Hypothalamus (tissue), 51 donors: ENCODE measurements at places on chromosomes 5 and 9.
A peak's percentile ranks its signal among the peaks of the same experiment; 100 is the strongest.

DNA sequence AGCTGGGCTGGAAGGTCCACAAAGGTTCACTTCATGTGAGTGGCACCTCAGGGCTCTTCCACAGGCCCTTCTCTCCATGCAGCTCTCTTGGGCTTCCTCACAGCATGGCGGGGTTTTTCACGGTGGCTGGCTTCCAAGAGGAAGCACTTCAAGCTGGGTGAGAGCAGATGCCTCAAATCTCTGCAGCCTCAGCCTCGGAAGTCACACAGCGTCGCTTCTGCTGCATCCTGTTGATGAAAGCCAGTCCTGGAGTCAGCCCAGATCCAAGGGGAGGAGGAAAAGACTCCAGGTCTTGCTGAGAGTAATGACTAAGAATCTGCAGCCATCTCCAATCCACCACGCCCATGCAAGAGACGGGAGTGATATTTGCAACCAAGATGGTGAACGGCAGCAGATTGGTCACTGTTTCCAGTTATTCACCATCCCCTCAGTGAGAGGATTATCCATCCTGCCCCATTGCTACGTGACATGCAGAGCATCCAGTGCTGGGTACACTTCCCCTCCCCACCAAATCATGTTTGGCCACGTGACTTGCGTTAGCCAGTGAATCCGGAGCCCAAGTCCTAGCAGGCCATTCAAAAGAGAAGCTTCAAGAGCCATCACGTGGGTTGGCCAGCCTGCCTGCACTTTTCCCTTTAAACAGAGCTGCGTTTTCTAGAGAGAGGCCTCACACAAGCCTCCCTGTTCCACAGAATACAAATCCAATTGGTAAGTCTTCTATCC lies 173.9 kb downstream of the C9orf50 start:
- DNase-seq: peak; percentile 51

GRCh38 chr5:52685971-52686370 lies 101.7 kb upstream of the ITGA1 start:
- no peak for DNase-seq

DNA sequence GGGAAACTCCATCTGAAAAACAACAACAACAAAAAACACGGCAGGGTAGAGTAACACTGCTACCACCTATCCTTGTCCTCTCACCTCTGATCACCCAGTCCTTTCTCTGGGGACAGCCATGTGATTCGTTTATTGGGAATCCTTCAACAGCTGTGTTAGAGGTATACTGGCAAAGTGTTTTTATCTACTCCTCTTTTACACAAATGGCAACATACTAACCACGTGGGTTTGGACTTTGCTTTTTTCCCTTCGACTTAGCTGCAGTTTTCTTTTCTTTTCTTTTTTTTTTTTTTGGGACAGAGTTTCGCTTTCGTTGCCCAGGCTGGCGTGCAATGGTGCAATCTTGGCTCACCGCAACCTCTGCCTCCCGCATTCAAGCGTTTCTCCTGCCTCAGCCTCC lies 11.2 kb upstream of the SET start:
- no peak for DNase-seq

DNA sequence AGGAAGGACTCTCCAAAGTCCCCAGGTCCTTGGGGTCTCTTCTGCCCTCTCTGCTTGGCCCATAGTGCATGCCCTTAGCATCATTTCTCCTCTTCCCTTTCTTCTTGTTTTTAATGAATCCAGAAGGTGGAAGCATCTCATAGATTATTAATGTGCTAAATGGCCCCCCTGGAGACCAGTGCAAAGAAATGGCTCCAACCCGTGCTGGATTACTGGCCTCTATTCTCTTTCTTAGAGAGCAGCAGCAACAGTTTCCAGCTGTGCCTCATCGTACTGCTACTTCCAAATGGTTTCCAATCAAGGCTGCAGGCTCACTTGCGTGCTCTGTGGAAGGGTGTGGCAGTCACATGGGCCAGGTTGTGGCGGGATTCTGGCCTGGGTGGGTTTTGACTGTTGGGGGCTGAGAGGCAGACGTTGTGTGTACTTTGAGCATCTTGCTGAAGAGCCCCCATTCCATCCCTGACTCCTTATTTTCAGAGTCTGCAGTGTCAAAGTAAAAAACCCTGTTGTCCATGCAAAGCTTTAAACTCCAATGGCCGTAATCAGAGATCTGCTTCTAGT lies 139.7 kb downstream of the GABBR2 start:
- no peak for DNase-seq

- DNase-seq: no peak
These were observed 62.8 kb downstream of the RGS3 start for GRCh38 chr9:113526231-113526746.

GRCh38 chr9:101923451-101923850 lies 185.0 kb upstream of the GRIN3A start:
- DNase-seq: no peak

- no peak for DNase-seq
These were observed 9.3 kb downstream of the KIAA1191 start for GRCh38 chr5:176352116-176352878.

DNA sequence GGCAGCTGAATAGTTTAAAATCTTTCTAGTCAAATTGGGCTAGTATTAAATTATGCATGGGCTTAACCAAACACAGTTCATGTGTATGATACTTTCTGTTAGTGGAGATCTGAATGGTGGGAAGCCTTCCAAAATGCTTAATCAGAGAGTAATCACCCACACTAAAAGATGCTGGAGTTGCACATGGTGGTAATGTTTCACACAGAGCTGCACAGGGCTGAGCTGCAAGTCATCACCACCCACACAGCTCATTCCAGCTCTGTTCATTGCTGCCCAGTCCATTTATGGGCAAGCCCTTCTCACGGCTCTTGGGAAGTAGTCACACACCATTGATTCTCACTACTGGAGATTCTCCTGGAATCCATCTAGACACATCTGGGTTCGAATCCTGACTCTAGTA lies 351.5 kb upstream of the KCNN2 start:
- DNase-seq: no peak

DNA sequence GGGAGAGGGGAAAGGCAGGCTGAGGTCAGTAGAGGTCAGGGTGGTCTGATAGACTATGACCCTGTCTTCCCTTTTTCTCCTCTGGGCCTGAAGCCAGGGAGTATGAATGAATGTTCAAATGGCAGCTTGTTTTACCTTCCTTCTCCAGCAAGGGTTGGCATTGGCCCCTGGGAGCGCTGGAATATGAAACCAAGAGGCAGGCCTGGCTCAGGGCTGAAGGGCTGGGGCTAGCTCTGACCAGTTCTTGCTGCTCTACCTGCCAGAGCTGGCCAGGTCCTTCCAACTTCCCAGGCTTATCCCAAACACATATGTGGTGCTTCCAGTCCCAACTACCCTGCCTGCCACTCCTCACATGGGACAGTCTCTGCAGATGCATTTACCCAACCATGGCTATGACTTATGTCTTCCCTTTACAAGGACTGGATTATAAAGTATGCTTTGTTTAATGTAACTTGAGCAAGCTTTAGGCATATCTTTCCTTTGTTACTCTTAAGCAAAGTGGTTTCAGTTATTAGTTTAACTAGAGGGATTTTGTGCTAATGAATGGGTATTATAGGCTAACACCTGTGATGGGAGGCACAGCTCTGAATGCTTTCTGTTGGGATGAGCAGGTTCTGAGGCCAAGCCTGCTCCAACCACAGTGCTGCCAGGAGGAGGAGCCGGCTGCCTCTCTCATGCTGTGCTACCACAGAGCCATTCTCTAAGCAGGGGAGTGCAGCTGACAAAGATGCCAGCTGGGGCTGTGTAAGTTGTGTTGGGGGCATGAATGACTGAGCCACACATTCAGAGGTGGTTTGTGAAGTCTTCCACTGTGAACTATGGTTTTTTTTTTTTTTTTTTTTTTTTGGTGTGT lies 6.1 kb downstream of the CCNI2 start:
- DNase-seq: peak; percentile 49

GRCh38 chr9:91903126-91903911 lies 46.7 kb downstream of the ROR2 start:
- DNase-seq: no peak

- DNase-seq: no peak
These were observed 464 bp downstream of the CEMIP2 start for GRCh38 chr9:71767776-71768321.

GRCh38 chr5:112136773-112137172 lies 282.3 kb downstream of the EPB41L4A start:
- no peak for DNase-seq

DNA sequence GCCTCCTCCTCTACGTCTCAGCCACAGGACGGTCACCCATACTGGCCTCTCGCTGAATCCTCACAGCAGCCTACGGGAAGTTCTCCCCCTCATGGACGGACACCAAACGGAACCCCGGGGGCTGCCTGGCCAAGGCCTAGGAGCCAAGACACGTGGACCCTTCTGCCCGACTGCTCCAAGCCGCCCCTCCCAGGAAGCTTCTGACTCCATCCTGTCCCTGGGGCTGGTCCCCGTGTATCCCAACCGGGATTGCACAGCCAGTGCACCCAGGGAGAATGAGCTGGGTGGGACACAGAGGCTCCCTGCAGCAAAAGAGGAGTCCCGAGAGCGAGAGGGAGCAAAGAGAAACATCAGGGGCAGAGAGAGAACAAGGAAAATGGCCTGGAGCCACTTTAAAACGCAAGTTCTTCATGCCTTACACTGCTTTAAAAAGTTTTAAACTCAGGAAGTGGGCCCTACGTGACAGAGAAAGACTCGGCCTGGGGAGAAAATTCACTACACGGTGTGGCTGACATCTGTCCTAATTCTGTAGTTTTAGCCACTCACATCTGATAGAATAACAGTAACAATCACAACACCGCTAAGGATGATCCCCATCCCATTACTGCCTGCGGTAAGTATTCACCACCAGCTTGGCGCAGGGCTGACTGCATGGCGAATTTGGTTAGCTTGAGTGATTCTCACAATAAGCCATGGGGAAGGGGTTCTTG lies 3.0 kb downstream of the FAM78A start:
- DNase-seq: no peak
